NCI-H1417 (cell line): ENCODE measurements at places on chromosomes 7 and 10.

GRCh38 chr7:96521068-96521894 is 188.4 kb downstream of the SEM1 start:
- no peak for DNase-seq

- no peak for DNase-seq
Observed at GRCh38 chr7:115505136-115505535, 525.4 kb downstream of the TFEC start.

GRCh38 chr7:79877874-79878465 is 256.7 kb upstream of the GNAI1 start:
- no peak for DNase-seq

- no peak for DNase-seq
Observed at GRCh38 chr10:131579251-131580071, 267.9 kb upstream of the TCERG1L start.

GRCh38 chr10:119478111-119478802 is 64.3 kb downstream of the RGS10 start:
- DNase-seq = no peak

DNA sequence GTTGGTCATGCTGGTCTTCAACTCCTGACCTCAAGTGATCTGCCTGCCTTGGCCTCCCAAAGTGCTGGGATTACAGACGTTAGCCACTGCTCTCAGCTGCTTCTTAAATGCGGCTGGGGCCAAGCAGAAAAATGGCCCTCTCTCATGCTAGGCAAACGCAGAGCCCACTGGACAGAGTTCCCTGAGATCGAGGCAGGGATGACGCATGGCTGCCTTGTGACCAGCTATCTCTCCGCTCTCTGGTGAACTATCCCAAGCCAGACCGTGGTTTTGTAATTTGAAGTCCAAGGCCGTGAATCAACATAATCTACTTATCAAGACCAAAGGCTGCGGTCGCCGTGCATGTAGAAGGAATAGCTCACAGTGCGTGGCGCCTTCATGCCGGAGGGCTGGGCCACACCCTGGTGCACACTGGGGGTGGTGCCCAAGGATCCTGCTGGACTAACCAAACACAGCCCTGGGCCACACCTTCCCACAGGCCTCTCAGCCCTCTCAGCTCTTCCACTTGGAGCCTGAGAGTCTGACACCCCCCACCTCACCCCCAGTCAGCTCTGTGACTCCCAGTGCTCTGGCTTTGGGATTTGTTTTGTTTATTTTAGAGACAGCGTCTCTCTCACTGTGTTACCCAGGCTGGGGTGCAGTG is 88.1 kb upstream of the CUX1 start:
- no peak for DNase-seq

- no peak for DNase-seq
Observed at GRCh38 chr10:3835770-3836169, 50.8 kb upstream of the KLF6 start.

DNA sequence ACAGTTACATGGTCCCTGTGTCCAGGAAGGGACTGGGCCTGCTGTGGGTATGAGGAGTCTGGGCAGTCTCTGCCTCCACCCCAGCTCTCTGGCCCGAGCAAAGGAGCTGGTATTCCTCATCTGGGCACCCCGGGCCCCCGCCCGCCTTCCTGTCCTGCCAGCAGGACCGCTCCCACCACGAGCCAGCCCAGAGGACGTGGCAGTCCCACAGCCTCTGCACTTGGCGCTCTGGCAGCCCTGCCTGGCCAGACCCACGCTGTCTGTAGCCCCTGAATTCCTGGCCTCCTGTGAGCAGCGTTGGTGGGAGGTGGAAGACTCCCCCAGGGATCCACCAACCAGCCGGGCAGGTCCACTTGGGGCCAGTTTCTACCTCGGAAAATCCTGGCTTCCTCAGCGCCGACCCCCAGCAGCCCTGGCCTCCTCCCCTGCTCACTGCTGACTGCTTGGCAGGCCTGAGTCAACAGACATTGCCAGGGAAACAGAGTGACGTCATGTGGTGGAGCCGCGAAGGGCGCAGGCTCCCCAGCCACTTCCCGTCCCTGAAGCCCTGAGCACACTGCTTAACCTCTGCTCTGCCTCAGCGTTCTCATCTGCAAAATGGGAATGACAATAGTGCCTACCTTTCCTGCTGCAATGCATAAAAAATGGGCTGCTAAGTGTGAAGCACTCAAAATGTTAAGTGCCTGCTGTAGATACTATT is 21.6 kb upstream of the LIMK1 start:
- DNase-seq = peak; percentile 77

DNA sequence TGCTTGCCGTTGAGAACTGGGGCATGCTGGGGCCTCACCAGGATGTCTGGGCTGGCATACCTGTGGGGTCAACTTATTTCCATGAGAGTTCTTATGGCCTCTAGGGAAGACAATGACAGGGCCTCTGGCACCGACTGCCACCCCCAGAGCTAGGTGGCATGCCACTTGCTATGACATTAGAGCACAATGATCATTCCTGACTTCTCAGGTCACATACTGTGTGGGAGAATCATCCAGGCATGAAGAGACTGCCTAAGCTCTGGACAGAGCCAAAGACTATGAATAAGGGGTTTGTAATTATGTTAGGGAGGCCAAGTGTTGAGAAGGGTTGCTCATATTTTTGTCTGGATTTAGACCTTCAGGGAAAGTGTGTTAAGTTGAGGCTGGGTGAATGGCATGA is 97.5 kb downstream of the PTPN20 start:
- no peak for DNase-seq

DNA sequence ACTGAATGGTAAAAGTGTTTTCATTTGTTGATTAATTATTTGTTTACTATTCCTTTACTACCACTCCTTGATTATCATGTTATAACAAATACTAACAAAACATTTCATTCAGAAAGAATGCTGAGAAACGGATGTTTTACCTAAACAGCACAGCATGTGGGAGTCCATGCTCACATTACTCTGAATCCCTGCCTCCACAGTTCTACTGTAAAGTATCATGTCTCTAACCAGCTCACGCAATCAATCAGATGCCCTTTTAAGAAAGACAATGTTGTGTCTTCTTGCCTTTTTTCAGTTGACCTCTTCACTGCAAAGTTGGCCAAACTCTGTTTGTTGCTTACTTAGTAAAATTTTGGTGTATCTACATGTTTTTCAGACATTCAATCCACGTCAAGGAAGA is 232.5 kb upstream of the MDFIC start:
- DNase-seq = no peak

GRCh38 chr10:26653004-26653403 is 44.5 kb upstream of the PDSS1 start:
- DNase-seq = no peak

DNA sequence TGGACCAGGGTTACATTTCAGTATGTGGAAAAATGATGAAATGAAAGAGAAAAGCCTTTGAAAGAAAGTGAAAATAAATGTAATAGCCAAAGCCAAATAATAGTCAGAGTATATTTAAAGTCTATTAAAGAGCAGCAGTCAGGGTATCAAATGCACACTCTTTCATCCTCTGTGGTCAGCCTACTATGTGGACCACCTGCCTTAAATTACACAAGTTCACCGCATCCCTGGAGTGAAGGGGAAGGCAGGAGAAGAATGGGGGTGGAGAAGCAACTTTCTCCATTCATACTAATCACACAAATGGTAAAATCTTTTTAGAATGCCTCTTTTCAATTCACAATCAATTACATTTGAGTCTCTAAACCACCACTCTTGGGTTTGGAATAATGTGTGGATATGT is 16.0 kb downstream of the TWIST1 start:
- no peak for DNase-seq

DNA sequence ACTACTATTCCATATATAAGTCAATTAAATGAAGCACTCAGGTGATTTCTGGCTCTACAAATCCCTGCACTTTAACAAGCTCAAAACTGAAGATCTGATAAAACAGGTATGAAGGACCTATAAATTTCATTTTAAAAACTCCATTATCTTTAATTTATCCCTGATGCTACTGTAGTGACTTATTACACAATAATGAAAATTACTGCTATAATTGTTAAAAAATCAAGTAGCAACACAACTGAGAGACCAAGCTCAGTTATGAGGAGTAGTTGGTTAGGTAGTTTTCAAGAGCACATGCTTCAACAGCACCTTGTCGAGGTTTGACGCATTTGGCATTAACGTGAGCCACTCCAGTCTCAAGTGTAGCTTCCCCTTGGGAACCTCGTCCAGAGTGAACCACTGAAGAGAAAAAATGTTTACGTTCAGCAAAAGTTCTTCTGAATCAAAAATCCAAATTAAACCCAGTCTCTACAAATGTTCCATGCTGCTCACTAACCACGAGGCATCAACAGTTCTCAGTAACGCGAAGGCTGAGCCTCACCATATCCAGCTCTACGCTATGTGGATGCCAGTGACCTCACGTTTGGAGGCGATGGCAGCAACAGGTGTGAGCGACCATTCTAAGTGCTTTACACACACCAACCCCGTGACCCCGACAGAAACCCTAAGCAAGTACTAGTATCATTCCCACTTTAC is 55.3 kb upstream of the NCAPG2 start:
- DNase-seq = peak; percentile 13

DNA sequence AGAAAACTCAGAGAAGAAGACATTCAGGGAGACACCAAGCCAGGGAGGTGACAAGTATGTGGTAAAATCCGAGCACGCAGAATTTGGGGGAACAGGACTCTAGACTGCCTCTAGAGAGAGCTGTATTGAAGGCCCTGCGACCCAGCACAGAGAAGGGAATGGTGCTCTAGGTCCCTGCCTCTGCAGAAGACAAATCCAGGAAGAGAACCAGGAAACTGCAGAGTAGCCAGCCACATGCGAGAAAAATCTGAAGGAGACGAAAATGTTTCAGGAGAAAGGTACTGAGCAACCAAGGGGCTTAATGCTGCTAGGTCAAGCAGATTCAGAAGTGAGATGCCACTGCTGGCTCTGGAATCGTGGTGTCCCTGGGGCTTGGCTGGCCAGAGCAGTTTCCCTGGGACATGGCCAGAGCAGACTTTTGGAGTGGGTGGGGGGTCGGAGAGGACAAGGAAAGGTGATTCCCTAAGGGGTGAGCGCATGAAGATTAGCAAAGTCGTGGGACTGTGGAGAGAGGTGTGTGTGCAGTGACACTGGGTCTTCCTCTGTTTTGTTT is 158.0 kb upstream of the KLF6 start:
- no peak for DNase-seq

- peak; percentile 4 for DNase-seq
Observed at GRCh38 chr10:28991333-28992270, 297.3 kb upstream of the LYZL1 start.

DNA sequence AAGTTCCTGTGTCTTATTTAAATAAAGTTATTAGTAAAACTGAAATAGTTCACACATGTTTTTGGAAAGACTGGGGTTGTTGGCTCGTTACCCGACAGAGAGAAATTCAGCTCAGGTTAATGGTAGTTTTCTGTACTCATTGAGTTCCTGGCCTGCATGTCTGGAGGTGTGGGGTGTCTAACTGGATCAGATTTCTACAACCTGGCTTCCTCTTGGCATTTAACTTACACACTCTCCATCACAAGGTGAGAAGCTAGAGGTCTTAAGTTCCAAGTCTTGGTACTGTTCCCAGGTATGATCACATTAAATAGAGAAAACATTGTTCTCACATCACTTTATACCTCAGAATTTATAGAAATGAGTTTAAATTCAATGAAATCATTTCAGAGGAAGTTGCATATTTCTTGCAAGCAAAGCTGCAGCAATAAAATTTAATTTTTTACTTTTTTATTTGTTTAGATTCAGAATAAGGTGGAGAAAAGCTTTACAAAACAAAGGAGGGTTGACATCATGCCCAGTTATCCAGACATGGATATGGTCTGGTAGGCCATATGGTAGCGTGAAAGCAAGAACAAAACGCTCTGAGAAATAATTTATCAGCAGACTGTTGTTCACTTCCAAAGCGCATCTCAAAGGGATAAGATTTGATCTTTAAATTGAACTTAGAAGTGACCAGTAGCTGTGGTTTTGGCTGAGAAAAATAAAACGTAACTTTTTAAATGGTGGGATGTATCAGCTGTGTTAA is 120.6 kb downstream of the GLCCI1 start:
- no peak for DNase-seq

GRCh38 chr7:101615446-101615845 is 13.7 kb downstream of the MYL10 start:
- no peak for DNase-seq

GRCh38 chr10:18068401-18068800 is 71.8 kb upstream of the CACNB2 start:
- DNase-seq = no peak
